ENCODE measurements at places on chromosomes 4 and X.

DNA sequence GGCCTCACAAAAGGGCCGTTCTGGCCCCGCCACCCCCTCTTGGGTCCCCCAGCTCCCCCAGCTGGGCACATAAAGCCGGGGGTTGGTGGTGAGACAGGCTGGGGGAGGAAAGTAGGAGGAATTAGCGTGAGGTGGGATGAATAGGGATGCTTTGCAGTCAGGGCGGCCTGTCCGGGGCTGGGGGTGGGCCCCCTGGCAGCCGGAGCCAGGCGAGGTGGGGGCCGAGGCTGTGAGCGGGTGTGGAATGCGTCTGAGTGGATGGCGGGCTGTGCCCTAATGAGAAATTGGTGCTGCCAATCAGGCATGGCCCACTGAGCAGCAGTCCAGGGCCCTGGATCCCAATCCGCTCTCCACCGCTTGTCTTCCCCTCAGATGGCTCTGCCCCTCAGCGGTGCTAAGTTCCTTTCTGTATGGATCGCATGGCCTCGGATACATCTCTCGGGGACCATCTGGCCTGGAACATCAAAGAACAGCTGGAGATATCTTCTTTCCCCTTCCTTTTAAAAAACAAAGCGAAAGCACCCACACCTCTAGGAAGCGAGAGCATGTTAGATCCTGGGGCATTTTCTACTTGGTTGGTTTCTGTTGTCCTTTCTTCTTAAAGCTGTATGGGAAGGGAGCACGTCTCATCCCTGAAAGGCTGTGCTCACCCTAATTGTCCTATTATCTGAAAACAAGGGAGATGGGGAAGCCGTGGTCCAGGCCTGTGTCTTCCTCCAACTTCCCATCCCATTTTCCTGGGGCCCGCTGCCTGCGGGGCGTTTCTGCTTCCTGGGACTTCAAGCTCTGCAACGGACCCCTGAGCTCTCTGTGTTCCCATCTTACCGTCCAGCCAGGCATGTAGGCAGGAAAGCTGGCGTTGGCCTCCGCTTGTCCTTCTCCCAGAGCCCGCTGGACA lies 106.9 kb downstream of the SORCS2 start:
- no peak for DNase-seq

- DNase-seq: no peak
Observed at GRCh38 chr4:160265836-160266235, 1163.0 kb downstream of the RAPGEF2 start.

GRCh38 chrX:138349351-138349750 lies 362.2 kb downstream of the FGF13 start:
- no peak for DNase-seq

DNA sequence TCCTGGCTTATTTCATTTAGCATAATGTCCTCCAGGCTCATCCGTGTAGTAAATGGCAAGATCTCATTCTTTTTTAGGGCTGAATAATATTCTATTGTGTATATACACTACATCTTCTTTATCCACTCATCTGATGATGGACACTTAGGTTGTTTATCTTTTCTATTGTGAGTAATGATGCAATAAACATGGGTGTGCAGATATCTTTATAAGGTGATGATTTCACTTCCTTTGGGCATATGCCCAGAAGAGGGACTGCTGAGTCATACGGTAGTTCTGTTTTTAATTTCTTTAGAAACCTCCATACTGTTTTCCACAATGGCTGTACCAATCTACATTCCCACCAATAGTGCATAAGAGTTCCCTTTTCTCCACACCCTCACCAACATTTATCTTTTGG lies 317.6 kb upstream of the CNKSR2 start:
- DNase-seq: no peak

DNA sequence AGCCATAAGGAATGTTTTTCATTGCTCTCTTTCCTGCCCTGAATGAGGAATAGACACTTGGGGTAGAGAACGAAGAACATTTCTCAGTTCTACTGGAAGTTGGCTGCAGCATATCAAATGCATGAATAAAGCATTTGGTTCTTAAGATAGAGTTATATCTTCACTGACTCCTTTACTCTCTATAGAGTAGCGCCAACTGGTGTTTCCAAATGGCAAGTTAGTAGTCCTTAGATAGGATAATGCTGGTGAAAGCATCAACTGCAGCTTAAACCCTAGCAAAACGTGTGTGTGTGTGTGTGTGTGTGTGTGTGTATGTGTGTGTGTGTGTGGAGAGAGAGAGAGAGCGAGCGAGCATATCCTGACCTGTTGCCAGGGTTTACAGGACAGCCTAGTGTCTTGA lies 62.2 kb upstream of the FRMPD4 start:
- DNase-seq: no peak

GRCh38 chr4:104763554-104764222 lies 269.0 kb upstream of the CXXC4 start:
- DNase-seq: no peak

DNA sequence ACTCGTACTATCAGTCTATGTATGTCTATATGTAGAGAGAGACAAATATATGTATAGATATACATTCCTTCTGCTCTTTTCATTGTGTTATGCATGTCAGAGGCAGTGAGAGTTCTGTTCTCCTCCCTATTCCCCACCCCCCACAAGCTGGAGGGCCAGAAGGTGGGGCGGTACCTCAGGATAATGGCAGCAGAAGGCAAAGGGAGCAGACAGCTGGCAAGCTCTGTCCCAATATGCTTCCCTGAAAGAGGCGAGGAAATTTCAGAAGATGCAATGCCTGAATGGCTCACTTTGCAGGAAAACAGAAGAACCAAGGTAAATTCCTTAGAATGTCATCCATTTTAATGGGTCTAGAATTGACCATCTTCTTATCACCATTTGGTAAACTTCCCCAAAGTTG lies 114.4 kb downstream of the NAA11 start:
- DNase-seq: no peak

GRCh38 chrX:113743069-113743468 lies 840.8 kb upstream of the HTR2C start:
- no peak for DNase-seq

DNA sequence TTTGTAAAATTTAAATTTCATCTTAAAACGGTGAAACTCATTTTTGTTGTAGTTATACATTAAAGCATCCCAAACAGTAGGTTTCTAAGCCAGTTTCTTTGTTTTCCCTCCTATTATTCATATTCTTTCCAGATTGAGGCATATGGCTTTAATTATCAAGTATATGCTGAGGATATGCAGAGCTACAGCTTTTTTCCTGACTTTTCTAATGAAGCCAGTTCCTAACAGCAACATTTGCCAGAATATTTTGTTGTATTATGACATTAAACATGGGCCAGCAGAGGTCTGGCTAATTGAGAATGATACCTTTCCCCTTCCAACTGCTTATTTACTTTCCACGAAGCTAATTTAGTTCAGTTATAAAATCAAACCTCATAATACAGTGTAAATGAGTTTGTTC lies 75.3 kb downstream of the SLIT2 start:
- DNase-seq: no peak

DNA sequence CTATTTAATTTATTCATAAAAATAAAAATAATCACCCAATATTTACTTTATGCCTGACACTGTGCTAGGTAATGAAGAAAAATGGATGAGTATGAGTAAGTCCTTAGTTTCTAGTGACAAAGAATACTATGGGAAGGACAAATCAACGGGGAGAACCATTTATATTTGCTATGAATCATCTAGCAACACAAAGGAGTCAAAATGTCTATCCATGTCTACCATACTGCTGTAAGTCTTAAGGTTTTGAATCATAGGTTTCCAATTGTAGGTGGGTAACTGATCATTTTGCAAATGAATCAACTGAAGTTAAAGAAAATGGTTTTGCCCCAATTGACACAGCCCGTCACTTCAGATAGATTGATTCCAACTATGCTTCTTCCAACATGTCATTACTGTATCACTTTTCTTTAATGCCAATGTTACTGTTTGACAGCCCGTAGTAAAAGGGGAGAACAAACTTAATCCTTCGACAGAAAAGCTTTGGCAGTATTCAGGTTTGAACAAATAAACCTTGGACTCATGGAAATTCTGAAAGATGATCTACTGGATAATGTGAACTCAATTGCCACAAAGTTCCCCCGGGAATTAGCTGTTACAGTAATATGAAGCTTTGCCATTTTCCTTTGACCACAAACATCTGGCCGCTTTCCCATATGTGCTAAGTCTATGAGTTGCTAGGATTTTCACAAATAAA lies 3.2 kb downstream of the TDO2 start:
- DNase-seq: no peak

GRCh38 chr4:98604723-98605122 lies 53.7 kb downstream of the TSPAN5 start:
- DNase-seq: no peak

DNA sequence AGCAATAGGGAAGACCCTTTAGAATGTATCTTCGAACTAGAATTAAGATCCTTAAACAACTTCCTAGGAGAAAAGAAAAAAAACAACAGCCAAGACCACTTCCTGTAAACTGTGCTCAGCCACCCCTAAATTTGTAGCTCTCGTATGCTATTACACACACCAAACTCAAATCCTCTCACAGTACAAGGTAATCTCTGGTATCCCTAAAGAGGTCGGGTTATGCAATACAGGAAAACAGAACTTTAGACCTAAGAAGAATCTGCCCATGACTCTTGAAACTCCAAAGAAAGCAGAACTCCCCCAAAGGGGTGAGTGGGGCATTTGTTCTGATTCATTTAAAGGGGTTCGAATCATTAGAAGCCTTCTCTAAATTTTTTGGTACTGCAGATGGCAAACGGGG lies 170.9 kb upstream of the CASK start:
- DNase-seq: no peak

GRCh38 chrX:18210470-18210869 lies 10.2 kb downstream of the BEND2 start:
- no peak for DNase-seq

DNA sequence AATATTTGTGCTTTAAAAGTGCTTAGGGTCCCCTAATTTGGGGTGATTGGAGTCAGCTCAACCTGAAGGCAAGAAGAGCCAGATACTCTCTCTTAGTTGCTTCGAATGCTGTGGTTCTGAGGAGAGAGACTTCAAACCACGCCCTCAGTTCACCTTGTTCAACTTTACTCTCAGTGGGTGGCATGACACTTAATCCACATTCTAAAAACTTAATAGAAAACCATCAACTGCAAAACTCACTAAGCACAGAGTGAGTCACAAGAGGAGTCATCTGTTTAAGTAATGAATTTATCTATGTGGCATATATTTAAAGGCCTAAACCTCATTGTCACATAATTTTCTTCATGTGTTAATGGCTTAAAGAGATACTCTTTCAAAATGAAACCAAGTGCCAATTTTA lies 99.5 kb upstream of the SLC4A4 start:
- no peak for DNase-seq

GRCh38 chr4:40672528-40673522 lies 43.2 kb upstream of the RBM47 start:
- no peak for DNase-seq

DNA sequence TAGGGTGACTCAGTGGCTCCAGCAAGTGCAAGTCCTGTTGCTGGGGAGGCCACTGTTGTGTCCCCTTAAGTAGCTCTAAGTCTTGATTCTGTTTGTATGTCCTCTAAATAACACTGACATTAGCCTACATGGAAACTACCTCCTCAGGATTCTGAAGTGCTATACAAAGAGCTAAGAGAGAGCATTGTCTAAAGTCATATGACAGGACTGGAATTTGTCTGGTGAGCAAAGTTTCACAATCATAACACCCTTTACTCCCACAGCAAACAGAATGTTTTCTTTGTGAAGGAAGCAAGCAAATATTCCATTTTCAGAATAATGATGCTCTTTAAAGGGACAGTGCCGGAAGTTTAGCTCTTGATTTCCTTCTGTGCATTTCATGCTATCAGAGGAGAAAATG lies 23.4 kb upstream of the CT47A1 start:
- no peak for DNase-seq

DNA sequence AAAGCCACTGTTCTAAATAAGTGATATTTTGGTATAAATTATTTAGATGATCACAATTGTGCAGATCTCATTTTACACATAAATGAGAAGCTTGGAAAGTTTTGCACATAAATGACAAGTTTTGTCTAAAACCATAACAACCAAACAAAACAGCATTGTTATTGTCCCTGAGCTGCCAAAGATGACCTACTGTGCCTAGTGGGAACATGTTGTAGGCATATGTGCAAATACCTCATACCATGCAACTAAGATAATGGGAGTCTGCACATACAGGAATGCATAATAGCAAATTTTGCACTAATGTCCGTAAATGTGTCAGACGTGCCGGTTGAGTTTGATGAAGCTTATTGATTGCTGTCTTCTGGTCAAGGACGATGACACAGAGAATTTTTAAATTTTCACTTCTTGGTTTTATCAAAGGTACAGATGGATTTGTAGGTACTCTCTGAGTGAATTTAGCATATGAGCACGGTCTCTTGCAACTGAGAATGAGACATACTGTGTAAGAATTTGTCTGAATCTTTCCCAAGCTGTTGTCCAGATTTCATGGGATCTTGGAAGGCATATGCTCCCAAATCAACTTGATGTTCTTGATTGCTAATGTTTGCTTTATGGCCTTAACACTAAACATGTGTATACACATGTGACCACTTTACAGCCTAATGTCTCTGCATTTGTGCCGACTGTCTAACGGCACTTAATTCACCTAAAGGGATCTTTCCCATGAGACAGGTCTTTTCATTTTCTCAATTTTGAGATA lies 1133.5 kb downstream of the FAT4 start:
- DNase-seq: no peak

DNA sequence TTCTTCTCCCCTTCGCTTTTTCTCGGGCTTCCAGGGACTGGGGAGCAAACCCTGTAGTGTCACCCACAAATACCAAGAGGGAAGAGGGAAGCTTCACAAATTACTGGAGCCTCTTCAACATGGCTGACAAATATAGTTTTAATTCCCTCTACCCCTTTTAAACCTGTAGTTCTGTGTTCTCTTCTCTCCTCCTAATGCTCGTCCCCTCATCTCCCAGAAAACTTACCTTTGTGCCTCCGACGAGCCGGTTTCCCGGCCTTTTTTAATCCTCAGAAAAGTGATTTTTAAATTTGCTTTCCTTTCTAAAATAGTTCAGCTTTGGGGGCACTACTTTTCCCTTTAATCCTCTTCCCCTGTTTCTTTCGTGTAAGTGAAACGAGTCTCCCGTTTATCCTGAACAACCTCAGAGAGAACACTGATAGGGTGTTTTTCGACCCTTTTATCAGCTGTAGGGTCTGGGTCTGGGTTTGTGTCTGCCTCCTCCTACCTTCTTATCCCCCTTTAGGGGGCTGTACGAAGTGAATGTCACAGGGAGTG lies 408 bp downstream of the TET2 start:
- DNase-seq: no peak

DNA sequence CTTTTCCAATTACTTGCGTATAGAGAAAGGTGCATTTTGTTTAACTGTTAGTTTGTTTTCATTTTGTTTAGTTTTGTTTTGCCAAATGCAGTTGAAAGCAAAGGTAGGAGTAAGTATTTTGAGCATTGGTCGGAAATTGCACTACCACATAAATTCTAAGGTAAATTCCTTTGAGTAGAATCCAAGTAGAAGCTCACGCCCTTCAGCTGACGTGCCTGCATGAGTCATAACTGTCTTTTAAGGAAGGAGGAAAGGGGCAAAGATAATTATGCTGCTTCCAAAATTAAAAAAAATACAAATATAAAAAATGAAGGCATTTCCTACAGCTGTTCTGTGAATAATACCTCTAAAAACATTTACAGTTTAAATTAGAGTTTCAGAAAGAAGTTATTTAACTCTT lies 110.2 kb upstream of the MYOZ2 start:
- no peak for DNase-seq

Data from SW 1271 (cell line).